ENCODE measurements at places on chromosomes 2 and 18.

DNA sequence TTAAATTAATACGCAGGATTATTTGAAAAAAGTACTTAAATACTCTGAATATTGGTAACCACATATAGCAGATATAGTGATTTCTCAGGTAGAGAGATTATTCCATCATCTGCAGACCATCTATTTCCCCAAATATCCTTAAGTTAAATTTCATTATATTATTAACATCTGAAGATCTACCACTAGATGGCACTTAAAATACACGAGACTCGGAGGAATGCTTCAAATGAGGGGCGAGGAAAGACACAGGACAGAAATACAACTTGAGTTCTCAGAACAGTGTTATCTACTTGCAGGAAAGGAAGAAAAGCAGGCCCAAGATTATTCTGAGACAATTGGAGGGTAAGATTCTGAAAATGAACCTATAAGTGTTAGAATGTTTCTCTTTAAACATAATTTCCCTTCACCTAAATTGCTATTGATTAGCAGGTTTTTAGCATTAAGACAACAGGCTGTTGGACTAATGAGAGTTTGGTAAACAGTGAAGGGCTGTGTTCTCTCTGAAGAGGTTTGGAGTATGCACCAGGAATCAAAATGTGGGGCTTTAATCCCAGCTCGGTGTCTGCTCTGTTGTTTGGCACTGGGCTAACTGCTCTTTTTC is 76.9 kb upstream of the GCFC2 start:
- no peak for DNase-seq

- no peak for DNase-seq
Observed at GRCh38 chr2:52340171-52340570, 1308.2 kb upstream of the NRXN1 start.

DNA sequence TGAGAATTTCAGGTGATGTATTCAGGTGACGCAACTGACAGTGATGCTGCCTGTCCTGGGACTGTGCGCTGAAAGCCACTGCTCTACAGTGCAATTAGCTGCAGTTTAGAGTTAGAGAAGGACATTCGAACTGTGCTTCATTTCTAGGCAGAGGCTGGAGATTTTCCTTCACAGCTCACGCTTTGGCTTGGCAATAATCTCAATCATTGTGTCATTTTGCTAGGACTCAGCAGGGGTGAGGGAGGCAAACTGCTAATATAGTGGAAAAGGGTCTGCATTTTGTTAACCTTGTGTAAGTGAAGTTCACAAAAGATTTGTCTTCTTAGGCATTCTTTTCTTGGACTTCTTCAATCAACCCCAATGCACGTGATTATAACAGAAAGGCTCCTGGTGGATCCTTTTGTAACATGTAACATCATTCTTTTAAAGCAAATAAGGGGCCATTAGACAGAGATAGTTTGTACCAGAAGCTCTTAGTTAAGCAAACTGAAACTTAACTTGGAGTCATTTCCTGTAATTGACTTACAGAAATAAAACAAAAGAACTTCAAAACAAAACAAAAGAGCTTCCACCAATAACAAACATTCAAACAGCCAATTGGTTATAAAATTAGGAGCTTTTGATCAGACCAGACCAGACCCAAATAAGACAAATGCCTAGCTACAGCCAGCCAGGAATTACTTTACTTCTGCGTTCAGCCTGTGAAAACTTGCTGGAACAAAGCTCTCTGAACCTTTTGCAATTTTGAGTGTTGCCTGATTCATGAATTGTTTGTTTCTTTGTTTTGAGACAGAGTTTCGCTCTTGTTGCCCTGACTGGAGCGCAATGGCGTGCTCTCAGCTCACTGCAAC is 1376.3 kb upstream of the CELF4 start:
- DNase-seq, result no peak

DNA sequence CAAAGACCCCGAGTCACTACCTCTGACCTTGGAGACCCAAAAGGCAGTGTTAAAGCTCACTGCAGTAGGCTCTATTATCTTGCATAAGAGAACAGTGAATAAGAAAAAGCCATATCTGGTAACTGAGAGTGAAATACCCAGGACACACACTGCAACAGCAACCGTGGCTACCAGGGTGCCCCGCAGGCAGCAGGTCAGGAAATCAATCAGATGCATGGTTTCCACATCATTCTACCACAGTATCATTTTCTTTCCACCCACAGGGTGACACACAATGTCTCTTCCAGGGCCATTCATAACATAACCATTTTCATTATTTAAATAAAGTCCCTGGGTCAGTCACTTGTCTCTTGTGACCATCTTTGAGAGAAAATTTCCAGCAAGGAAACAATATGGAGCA is 131.3 kb downstream of the CCBE1 start:
- DNase-seq, result no peak

GRCh38 chr18:2823202-2823601 is 23.6 kb upstream of the EMILIN2 start:
- no peak for DNase-seq

DNA sequence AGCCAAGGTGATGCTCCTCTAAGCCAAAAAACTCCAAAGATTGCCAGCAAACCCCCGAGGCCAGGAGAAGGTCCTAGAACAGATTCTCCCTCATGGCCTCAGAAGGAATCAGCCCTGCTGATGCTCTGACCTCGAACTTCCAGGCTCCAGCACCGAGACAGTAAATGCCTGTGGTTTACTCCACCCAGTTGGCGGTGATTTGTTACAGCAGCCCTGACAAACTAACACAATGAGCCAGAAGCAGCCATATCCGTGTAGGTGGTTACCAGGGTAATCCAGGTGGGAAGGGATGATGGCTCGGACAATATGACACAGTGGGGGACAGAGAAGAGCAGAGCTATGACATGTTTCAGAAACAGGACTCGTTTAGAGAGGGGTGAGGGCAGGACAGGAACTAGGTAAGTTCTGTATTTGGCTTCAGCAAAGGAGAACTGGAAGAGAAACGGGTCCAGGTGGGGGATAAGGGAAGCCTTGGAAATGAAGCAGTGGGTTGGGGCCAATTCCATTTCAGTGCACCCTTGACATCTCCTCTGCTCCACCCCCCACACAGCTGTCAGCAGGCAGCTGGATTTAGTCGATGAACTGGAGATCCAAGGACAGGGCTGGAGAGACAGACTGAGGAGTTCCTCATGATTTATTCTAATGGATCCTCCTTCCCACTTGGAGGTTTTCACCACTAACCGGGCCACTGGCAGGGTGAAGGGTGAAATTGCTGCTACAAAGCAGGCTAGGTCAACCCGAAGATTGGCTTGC is 179.7 kb upstream of the SH3BP4 start:
- DNase-seq, result no peak

DNA sequence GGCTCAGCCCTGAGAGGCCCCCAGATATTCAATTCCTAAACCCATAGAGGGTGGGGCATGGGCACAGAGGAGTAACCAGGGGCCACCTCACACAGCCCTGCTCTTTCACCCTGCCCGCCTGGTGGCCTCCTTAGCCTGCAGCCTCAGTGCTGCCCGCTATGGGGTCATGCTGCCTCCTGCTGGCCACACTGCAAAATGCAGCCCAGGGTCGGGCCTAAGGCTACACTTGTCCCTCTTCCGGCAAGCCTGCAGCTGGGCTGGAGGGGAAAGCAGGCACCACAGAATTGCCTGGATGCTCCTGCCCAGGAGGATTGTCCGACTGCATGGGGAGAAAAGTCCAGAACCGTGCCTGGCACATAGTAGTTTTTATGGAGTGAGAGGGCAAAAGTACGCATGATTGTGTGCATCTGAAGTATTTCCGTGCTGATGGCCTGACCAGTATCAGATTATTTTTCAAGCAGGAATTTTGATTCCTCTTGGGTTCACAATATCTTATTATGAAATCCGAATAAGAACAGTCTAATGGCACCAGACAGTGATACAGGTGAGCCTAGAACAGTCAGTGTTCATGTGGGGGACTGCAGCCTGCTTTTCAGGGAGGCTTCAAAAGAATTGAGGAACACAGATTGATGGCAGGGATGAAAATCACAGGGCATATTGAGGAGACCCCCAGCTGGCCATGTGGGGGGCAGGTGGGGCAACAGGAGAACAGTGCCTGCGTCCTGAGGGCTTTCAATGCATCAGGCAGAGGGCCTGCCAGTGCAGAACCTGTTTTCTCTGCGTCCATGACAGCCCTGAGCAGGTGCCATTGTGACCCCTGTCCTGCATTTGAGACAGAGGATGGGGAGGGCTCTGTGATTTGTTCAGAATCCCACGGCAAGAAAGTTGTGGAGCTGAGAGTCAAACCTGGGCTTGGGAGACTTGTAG is 51.2 kb upstream of the ALPP start:
- DNase-seq, result peak; percentile 34

- no peak for DNase-seq
Observed at GRCh38 chr2:207351171-207351570, 178.6 kb upstream of the CREB1 start.

- DNase-seq, result no peak
Observed at GRCh38 chr2:134372141-134372540, 118.3 kb downstream of the MGAT5 start.
